A549 treated with Mapracorat at 1 μM for 4 hours (cell line): ENCODE measurements at places on chromosomes 12 and 14. TPM values are rescaled to one million over a fixed set of nuclear protein-coding genes. Genes with fewer than 3 reads are reported as not detected.

The SRRM4 gene
- total RNA-seq: not detected in 5 replicates

The SDR9C7 gene
- total RNA-seq: 0.15 TPM in 1 of 5 replicates, not detected in the others

The STAC3 gene
- 0.27 to 0.61 TPM (median 0.58 TPM) in 5 replicates for total RNA-seq

The NPFF gene
- not detected in 5 replicates for total RNA-seq

The RNFT2 gene
- total RNA-seq: 1.9 to 3.5 TPM (median 2.3 TPM) in 5 replicates

The LIN7A gene
- total RNA-seq: 0.13 to 0.55 TPM (median 0.39 TPM) in 5 replicates

The KCNC2 gene
- not detected in 5 replicates for total RNA-seq

The KLRG1 gene
- total RNA-seq: 0.94 to 1.9 TPM (median 1.4 TPM) in 5 replicates

The GDF3 gene
- not detected in 5 replicates for total RNA-seq

The OR4K1 gene
- total RNA-seq: not detected in 5 replicates

The DPF3 gene
- total RNA-seq: 0.10 to 0.72 TPM (median 0.24 TPM) in 5 replicates

The CSAD gene
- total RNA-seq: 4.4 to 9.9 TPM (median 6.6 TPM) in 5 replicates

The RNF212B gene
- not detected in 5 replicates for total RNA-seq

The RNASE7 gene
- not detected in 5 replicates for total RNA-seq

The LRRC10 gene
- not detected in 5 replicates for total RNA-seq

The C14orf132 gene
- 4.6 to 6.8 TPM (median 6.4 TPM) in 5 replicates for total RNA-seq

The KRT83 gene
- 2.4 to 6.6 TPM (median 6.0 TPM) in 5 replicates for total RNA-seq

The CCDC196 gene
- total RNA-seq: not detected in 5 replicates

The ANG gene
- 8.6 to 11.0 TPM (median 10.1 TPM) in 5 replicates for total RNA-seq

The ISCU gene
- total RNA-seq: 92.0 to 106 TPM (median 94.1 TPM) in 5 replicates

The SIX6 gene
- total RNA-seq: not detected in 5 replicates

The TIMM9 gene
- total RNA-seq: 62.1 to 82.3 TPM (median 71.7 TPM) in 5 replicates

The P2RX2 gene
- not detected in 5 replicates for total RNA-seq

The ATXN2 gene
- 46.6 to 57.9 TPM (median 51.1 TPM) in 5 replicates for total RNA-seq

The NEUROD4 gene
- total RNA-seq: not detected in 5 replicates

The FBLN5 gene
- total RNA-seq: 4.7 to 6.2 TPM (median 5.7 TPM) in 5 replicates

The FAM234B gene
- 3.7 to 5.0 TPM (median 4.1 TPM) in 5 replicates for total RNA-seq

The PPFIBP1 gene
- 19.7 to 28.4 TPM (median 23.1 TPM) in 5 replicates for total RNA-seq

The ZFHX2 gene
- 0.47 to 0.95 TPM (median 0.81 TPM) in 5 replicates for total RNA-seq

The NAA30 gene
- 10.7 to 14.4 TPM (median 13.7 TPM) in 5 replicates for total RNA-seq

The ENDOU gene
- total RNA-seq: not detected in 5 replicates

The C14orf180 gene
- total RNA-seq: not detected in 5 replicates

The ARHGEF25 gene
- 4.4 to 5.9 TPM (median 5.3 TPM) in 5 replicates for total RNA-seq

The KIF26A gene
- total RNA-seq: 1.7 to 4.3 TPM (median 4.2 TPM) in 5 replicates

The SUPT16H gene
- 94.7 to 109 TPM (median 99.1 TPM) in 5 replicates for total RNA-seq

The PLEKHH1 gene
- total RNA-seq: 3.0 to 3.9 TPM (median 3.6 TPM) in 5 replicates

The TRPV4 gene
- 0.06 to 0.26 TPM (median 0.14 TPM) in 5 replicates for total RNA-seq

The MFAP5 gene
- 0.07 to 0.79 TPM (median 0.34 TPM) in 4 of 5 replicates, not detected in the other for total RNA-seq

The TSPAN31 gene
- 15.2 to 21.0 TPM (median 16.4 TPM) in 5 replicates for total RNA-seq

The RBP5 gene
- 0.52 TPM in 1 of 5 replicates, not detected in the others for total RNA-seq

The TAS2R8 gene
- total RNA-seq: not detected in 5 replicates

The TAS2R43 gene
- total RNA-seq: not detected in 5 replicates

The AVPR1A gene
- total RNA-seq: 0.04 to 0.09 TPM in 2 of 5 replicates, not detected in the others

The PRIM1 gene
- total RNA-seq: 23.7 to 29.5 TPM (median 25.2 TPM) in 5 replicates

The OR4E2 gene
- not detected in 5 replicates for total RNA-seq

The ARMH4 gene
- total RNA-seq: 0.17 to 1.5 TPM (median 0.77 TPM) in 5 replicates

The NFE2 gene
- 0.07 TPM in 1 of 5 replicates, not detected in the others for total RNA-seq

The TDRD9 gene
- total RNA-seq: 0.14 to 0.40 TPM (median 0.28 TPM) in 4 of 5 replicates, not detected in the other
